ENCODE measurements at places on chromosomes 3 and 15.
A peak's percentile ranks its signal among the peaks of the same experiment; 100 is the strongest.

DNA sequence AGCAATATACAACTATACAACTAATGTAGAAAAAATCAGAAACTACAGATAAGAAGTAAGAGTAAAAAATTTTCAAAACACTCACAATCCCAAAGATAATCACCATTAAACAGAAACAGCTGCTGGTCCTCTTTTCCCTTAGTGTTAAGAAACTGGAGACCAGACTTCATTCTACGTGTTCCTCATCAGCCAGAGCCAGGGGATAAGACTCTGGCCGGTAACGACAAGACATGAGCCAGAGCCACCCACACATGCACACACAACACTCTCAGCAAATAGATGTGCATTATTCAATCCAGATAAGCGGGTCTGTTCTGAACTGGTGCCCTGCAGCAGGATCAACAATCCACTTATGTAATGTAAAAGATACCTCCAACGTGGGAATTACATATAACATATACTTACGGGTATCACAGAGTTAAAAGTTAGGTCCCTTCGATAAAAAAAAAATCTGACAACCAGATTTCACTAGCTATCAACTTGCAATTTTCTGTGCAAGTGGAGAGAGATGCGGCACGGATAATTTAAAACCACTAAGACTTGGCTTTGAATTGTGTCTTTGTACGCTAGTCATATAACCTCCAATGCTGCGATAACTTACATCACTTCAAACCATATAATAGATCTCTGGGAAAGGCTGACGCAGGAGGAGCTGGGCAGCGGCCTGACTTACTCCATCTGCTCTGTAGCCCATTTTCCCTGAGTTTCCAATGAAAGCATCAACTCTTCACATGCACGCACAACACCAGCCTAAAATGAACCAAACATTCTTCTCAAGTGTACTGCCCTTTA is 17.8 kb downstream of the PRICKLE2 start:
- peaks cover 46% of the 10 kb centered on the region for H3K4me1 ChIP-seq
- H3K4me3 ChIP-seq = no peak overlapping the region
- H3K36me3 ChIP-seq = no peaks in the 10 kb centered on the region
- peak; percentile 34 for DNase-seq
- peak overlapping the region; percentile 61 for H3K27ac ChIP-seq

GRCh38 chr3:33659856-33660434 is 58.1 kb downstream of the CLASP2 start:
- no peak for DNase-seq
- peak overlapping the region; percentile 68 for H3K4me3 ChIP-seq
- no peaks in the 10 kb centered on the region for H3K36me3 ChIP-seq
- H3K27ac ChIP-seq = peak overlapping the region; percentile 87
- no peaks in the 10 kb centered on the region for H3K27me3 ChIP-seq

DNA sequence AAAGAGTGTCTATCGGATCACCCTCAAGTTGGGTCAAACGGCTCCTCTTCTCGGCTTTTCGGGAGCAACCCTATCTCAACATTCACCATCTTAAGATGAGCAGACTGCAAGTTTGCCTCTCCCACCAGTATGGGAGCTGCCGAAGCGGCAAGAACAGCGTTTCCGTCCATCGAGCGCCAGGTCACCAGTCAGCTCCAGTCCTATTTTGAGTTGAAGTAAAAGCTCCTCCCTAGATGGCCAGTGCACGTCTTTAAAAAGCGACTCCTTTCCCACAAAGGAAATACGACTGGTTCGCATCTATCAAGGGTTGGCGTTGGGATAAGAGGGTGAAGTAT is 369 bp upstream of the U2SURP start:
- peak; percentile 63 for DNase-seq
- H3K4me3 ChIP-seq = peak overlapping the region; percentile 97
- no peaks in the 10 kb centered on the region for H3K27me3 ChIP-seq

GRCh38 chr15:61629269-61629668 is 400.2 kb upstream of the RORA start:
- H3K4me1 ChIP-seq = no peaks in the 10 kb centered on the region
- no peak for DNase-seq
- no peaks in the 10 kb centered on the region for H3K36me3 ChIP-seq
- H3K27me3 ChIP-seq = peaks cover 52% of the 10 kb centered on the region

All from left ventricle myocardium inferior (tissue), 1 donor.